ENCODE measurements at places on chromosomes 5 and 9.

DNA sequence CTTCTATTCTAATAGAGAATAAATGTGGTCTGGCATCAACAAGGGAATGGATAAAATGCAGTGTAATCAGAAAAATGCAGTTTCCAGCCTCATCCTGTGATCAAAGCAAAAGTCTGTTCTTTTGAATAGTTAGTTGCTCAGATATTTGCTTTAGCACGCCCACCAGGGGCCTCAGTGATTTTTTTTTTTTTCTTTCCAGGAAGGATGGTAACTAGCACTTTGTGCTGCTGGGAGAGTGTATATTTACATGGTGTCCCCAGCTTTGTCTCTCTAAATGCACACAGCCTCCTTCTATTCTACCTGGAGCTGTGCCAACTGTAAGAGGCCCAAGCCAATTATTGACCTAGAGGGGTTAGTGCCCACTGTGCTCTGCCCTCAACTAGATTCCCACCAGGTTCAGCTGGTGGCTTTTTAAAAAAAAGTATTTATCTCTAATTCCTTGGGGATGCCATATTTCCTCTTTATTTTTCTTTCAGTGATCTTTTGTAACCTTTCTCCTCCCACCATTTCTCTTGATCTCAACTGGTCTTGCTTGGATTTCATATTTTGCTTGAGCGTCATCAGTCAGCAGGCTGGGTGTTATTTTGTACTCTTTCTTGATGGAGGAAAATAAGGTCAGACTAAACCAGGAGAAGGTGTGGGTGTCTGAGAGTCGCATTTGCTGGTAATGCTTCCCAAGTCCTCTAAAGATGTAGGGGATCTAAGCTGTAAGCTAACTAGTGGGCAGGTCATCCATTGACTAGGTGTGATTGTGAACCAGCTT is 193.0 kb upstream of the C9orf72 start:
- no peak for ATAC-seq

- no peak for ATAC-seq
These were observed 35.9 kb upstream of the GAS1 start for GRCh38 chr9:86983249-86983619.

DNA sequence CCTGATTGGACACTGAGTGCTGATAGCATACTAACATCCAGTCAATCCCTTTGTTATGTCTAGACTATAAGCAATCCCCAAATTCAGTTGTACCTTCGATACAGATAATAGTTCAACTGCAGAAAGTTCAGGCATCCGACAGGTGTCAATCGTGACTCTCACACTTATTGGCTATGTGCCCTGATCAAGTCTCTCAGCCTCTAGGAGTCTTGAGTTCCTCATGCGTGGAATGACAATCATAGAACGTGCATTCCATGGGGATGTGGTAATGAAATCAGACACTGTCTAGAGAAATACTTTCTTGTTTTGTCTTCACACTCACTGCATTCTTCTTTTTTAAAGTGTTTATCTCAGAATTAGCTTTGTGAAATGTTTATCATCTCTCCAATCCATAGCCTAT is 4.8 kb downstream of the ANKRD34B start:
- ATAC-seq, result no peak

GRCh38 chr5:38433160-38433861 is 123.1 kb downstream of the LIFR start:
- no peak for ATAC-seq

DNA sequence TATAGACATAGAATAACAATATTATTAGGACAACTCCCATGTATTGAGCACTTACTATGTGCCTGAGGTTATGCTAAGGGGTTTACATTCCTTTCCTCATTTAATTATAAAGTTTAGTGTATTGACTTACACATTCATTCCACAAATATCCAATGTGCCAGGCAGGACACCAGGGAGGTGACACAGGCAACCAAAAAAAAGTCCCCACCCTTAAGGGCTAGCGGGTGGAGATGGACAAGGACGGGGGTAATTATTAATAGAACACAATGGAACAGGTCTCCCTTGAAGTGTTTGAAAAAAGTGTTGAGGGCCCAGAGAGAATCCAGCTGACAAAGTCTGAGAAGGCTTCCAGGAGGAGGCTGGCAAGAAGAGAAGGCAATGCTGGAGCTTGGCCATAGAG is 5.7 kb downstream of the TBC1D2 start:
- ATAC-seq, result no peak

DNA sequence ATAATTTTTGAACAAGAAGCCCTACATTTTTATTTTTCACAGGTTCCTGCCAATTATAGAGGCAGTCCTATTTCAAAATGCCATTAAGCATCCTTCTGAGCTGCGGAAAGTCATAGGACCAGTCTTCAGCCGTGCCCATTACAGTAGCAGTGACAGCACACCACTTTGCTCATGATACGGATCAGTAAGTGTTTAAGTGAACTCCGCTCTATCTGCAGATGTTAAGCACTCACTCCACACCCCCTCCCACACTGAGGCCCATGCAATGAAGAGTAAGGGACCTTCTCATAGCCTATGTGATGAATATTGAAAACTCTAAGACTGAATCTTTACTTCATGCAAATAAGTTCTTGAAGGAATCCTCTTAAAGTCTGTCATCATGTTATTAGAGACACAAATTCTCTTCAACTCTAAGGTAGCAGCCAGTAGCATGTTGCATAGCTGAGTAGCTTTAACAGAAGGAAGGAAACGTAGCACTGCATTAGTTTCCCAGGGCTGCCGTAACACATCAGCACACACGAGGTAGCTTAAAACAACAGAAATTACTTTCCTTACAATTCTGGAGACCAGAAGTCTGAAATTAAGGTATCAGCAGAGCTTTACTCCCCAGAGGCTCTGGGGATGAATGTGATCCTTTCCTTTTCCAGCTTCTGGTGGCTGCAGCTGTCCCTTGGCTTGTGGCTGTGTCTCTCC is 20.3 kb upstream of the TAF11L2 start:
- ATAC-seq, result no peak

DNA sequence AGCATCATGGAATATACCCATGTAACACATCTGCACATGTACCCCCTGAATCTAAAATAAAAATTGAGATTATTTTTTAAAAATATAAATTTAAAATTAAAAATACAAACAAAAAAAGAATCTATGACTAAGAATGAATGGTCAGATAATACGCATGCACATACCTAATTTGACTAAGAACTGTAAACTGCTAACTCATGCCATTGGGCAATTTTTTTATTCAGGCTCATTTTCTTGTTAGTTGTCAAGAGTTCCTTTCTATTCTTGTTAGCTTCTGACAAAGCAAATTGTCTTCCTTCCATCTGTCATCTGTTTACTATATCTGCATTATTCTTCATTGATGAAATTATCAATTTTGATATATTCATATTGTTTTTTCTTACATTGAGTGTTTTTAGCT is 69.5 kb upstream of the HAND1 start:
- no peak for ATAC-seq

DNA sequence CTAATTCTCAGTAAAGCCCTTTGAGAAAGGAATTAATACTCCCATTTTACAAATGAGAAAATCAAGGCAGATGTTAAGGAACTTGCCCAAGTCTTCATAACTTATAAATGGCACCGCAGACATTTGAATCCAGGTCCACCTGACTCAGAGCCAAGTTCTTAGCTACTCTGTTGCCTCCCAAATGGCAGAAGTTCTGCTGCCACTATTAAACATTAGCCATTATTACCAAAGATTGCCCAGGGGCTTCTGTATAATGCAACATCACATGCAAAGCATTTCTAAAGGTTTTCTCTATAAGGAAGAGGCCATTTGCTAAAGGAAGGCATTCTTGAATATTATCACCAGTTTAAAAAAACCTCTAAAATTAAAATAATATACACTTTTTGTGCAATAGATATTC is 28.3 kb downstream of the TPD52L3 start:
- no peak for ATAC-seq

DNA sequence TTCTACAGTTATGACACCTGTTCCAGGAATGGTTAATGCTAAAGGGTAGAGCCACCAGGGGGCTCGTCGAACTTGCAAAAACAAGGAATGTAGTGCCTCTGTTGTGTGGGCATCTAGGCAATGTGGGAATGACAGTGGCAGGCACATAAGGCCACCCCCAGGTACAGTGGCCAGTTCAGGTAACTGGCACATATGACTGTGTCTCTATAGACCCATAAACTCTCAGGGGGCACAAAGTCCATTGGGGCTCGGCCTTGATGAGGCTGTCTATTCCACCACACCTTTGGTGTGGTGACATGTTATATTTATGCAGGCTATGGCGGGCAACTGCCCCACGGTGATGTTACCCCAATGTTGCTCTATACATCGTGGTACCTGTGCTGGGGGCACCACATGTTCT is 59.6 kb upstream of the FAM120A start:
- ATAC-seq, result no peak

DNA sequence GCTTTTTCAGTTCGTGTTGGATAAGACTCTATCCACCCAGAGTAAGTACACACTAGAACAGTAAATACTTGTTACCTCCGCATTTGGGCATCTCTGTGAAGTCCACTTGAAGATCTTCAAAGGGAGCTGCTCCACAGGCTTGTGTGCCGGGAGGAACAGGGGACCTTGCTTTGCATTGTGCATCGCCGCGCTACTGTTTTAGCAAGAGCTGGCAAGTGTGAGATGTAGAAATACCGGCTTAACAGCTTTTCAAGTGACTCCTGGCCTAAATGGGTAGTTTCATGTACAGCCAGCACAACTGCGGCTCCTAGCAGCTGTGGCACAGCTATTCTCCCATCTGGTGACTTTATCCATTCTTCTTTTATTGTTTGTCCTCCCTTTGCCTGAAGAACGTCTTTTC is 8.4 kb upstream of the ZNF354C start:
- no peak for ATAC-seq

DNA sequence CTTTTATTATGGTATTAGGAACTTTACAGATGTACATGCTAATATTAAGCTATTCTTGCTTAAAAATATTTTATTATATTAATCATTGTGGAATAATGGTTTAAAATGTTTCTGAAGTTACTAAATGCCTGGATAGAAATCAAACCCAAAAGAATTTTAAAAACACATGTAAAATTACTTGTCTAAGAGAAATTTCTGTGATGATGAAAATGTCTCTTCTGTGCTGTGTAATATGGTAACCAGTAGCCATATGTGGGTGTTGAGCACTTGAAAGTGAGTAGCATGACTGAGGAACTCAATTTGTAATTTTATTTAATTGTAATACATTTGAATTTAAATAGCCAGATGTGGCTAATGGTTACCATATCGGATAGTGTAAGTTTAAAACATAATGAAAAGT is 66.7 kb upstream of the HSPB3 start:
- no peak for ATAC-seq

- peak; percentile 45 for ATAC-seq
These were observed 6.2 kb upstream of the KLF9 start for GRCh38 chr9:70420441-70421271.

DNA sequence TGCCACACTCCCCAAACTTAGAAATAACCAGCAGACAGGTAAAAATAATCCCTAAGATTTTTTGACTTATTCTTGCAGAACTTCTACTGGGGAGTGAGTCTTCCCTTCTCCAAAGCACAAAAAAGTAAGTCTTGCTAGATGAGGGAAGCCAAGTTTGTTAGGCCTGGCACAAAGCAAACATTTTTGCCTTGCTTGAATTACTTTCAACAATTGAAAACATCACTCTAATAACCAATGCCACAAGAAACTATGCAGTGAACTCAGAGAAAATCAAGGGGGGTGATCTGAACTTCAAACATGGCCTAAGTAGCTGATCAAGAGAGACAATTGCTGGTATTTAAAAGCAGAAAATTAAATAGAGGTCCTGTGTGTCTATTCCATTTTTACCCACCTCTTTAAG is 123.6 kb upstream of the SLC1A3 start:
- no peak for ATAC-seq

- ATAC-seq, result peak; percentile 65
These were observed 146.2 kb upstream of the RASA1 start for GRCh38 chr5:87121304-87122150.

GRCh38 chr5:150278916-150279315 is 10.7 kb downstream of the CAMK2A start:
- no peak for ATAC-seq

DNA sequence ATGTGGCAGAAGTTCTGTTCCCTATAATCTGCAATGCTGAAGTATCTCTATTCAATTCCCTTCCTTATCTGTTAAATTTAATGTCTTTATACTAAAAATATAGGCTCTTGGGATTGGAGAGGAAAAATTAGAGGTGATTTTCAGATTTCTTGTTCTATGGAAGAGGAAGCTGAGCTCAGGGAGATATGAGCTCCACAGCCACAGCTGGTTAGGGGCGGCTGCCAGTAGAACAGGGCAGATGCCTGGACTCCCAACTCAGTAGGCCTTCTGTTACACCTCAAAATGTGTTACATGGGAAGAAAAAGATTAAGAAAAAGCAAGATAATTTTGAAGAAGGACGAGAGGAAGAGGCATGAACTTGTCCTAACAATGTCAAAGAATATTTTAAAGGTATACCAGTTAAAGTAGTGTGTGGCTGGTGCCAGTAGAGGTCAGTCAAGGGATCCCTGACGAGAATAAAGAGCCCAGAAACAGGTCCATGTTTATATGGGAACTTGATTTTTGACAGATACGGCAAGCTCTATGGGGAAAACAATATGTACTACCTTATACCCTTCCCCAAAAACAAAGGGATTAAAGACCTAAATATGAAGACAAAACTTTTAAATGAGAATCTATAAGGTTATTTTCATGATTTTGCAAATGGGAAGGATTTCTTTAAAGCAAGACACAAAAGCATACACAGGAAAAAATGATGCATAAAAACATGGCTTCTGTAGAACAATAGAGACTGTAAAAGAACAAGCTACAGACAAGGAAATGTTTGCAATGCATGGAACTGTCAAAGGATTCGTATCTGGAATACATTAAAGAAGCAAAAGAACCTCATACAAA is 28.7 kb downstream of the DNAJC21 start:
- no peak for ATAC-seq

DNA sequence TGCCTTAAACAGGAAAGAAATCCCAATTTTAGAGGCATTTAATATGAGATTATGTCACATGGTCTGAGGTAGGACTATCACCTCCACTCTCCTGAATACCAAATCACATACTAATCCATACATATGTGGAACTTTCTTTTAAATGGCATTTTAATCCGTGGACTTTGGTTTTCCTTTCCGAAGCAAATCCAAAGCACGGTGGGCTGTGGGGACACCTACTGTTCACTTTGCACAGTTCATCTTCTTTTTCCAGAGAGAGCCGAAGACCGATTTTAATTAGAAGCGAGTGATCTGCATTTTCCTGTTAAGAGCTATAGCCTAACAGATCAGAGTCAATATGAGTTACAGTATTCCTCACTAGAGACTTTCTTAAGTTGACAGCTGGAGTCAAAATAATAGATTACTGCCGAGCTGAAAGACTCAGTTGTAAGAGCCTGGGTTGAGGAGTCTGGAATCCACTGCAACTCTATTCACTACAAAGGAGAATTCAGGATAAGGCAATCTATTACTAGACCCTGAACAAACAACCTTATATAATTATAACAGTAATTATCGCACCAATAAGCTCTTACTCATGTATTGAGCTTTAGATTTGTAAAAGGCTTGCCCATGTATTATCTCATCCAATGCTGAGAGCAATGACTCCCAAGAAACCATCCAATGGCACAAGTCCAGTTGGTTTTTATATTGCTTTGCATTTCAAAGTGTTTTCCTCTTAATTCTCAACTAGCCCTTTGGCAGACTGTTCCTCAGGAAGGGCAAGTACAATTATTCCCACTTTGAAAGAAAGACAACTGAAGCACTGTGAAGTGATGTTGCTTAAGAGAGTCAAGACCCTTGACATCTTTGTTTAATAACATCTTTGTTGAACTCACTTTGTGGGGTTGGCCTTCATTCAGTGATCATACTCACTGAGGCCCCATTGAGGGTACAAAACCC is 144.7 kb downstream of the TRPM6 start:
- ATAC-seq, result no peak
